ENCODE measurements at places on chromosomes 2 and 18.

- no peak for DNase-seq
Observed at GRCh38 chr2:228945710-228946109, 325.4 kb downstream of the PID1 start.

DNA sequence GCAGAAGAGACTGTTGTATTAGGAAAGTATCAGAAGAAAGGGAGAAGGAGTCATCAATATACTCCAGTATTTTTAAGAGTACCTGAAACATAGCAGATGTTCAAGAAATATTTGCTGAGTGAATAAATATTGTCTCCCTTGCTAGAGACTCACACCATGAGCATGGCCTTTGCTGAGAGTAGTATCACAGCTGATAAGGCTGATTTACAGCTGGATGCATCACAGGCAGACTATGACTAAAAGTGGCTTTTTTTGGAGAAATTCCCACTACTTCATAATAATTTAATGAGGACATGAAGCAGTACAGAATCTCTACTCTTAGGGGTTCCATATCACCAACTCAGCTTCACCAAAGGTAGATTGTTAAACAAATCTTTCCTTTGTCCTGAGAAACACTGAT lies 373.3 kb downstream of the RBM43 start:
- DNase-seq: no peak

DNA sequence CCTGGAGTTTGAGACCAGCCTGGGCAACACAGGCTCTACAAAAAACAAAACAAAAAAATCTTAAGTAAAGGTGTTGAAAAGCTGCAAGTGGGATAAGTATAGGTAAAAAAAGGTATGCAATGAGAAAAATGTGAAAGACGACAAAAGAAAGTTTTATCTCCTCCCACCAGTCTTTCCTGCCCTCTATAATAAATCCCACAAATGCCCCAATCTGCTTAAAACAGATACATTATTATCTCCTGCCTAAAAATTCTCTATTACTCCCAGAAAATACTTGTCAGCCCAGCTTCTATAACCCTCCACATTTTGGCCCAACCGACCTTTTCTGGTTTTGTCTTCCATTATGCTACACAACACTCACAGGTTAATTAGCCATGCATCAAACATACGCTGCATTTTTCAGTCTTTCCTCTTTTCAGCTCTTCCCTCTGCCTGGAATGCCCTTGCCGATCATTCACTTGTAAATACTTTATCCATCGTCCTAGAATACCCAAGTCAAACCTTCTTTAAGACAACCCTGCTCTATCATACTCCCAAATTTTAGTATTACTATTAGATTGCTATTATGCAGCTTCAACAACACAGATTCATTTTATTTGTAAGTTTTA lies 10.8 kb downstream of the ASXL2 start:
- no peak for DNase-seq

- DNase-seq: no peak
Observed at GRCh38 chr18:58865033-58865590, 435 bp downstream of the ZNF532 start.

GRCh38 chr2:11933854-11934253 lies 187.4 kb downstream of the LPIN1 start:
- DNase-seq: no peak

DNA sequence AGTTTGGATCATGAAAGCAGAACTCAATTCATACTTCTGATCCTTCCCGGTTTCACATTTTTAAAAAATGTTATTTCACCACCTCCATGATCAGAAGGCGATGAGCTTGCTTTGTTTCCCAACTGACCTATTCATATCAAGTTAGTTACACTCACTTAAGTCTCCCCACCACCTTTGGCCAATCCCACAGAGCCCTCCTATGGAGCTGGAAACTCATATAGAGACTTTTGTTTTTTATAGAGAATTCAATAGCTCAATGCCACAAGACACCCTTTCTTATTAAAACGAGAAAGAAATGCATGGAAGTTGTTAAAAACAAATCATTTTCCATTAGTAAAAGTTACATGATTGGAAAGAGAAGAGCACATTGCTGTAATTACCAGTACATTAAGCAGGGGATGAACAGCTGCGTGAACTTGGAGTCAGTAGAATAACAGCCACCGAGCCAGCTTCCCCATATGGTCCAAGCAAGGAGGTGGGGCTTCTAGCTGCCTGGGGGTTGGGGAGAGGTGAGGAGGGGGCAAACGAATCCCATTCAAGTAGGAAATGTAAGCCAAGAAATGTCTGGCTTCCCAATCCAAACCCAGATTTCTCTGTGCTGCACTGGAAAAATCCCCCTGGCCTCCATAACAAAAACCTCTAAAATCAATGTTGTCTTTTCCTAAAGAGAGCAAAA lies 614.5 kb downstream of the IRS1 start:
- DNase-seq: no peak

DNA sequence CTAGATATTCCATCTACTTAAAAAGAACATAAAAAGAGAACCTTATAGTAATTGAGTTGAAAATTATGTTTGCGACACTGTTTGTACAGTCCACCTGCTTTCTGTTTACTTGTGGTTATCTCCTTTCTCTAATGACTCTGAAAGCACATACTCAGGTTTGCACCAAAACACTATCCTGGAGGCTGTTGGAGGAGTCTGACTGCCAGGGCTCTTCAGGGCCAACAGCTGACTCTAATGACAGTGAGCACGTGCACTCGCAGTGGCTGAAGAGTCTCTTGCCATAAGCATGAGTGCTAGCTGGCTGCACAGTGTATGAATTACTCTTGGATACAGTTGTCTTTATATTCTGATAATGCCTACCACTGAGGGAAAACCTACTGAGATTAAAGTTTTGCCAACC lies 16.7 kb upstream of the GLS start:
- no peak for DNase-seq

- no peak for DNase-seq
Observed at GRCh38 chr18:36398419-36398818, 100.9 kb downstream of the FHOD3 start.

GRCh38 chr2:181073896-181074295 lies 93.5 kb downstream of the UBE2E3 start:
- no peak for DNase-seq

DNA sequence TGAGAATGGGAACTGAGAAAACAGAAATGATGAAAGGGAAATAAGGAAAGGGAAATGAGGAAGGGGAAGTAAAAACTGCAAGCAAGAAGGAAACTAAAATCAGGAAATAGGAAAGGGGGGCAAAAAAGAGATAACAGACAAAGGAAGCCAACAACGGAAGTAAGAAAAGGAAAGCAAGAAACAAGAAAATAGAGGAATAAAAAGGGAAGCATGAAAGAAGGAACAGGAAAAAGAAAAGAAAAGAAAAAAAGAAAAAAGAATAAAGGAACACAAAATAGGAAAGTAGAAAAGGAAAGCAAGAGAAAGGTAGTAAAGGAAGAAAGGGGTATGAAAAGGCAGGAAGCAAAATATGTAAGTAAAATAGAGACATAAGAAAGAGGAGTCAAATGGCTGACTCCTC lies 241.2 kb upstream of the NCKAP5 start:
- DNase-seq: no peak

DNA sequence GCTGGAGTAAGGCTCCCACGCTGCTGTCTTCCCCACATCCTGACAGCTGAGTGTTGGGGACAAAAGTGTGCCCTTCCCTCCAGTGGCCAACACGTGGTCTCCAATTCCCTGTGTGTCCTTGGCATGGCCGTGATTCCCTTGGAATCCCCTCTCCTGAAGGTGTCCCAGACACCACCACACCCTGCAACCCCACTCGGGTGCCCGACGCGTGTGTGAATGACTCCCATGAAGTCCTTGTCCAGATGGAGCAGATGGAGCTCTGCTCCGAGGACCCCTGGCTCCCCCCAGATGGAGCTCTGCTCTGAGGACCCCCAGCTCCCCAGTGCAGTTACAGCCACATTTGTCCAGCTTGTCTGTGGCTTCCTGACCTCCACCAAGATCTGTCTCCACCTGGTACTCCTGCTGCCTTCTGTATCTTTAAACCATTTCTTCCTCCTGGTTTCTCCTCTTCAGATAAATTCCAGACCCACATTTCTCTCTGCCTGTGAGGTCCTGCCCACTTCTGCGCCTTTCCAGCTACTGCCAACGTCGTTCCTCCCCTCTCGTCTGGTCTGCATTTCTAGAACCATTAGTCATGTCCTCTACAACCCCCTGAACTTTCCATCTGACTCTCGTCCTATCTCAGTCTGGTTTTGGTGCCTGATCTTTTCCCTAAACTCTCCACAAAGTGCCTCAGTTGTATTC lies 86.8 kb upstream of the PXDN start:
- DNase-seq: no peak

DNA sequence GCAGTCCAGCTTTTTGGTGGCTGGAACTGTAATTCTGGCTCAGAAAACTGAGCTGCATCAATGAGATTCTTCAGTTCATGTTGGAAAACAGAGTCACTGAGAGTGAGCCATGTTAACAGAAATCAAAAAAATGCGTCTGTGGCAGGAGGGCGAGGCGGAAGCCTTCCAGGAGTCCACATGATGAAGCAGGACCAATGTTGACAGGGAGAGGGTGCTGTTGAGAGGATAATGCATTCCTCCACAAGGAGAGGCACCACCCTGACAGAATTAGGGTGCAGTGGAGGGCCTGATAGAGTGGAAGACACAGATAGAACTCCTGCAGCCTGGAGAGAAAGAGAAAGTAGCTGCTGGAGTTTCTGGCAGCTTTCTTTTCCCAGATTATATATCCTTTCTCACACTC lies 111.5 kb downstream of the MGAT5 start:
- no peak for DNase-seq

DNA sequence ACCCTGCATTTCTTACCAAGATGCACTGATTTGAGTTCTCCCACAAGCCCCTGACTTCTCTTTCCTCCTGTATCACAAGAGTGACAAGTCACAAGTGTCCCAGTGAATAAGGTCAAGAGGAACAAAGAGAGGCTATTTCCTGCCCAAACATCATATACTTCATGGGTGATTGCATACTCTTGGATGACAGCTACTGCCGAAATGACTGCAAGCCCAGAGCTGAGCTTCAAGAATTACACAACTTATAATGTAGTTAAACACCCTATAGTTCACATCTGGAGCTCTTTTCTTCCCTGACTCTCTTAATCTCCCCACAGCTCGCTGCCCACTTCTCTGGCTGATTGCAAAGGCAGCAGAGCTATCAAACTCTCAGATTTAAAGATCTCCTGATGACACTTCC lies 289.7 kb upstream of the PARD3B start:
- DNase-seq: no peak

DNA sequence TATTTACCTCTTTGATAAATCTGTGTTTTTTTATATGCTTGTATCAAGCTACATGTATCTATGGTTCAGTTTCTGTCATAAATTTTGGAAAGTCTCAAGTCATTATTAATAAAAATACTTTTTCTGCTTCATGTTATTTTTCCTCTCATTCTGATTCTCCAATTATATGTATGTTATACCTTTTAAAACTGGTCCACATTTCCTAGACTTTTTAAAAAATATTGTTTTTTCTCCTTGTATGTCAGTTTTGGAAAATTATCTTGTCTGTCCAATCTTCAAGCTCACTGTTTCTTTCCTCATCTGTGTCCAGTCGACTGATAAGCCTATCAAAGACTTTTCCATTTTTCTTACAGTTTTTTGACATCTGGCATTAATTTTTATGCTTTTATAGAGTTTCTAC lies 253.4 kb downstream of the ASXL3 start:
- no peak for DNase-seq

DNA sequence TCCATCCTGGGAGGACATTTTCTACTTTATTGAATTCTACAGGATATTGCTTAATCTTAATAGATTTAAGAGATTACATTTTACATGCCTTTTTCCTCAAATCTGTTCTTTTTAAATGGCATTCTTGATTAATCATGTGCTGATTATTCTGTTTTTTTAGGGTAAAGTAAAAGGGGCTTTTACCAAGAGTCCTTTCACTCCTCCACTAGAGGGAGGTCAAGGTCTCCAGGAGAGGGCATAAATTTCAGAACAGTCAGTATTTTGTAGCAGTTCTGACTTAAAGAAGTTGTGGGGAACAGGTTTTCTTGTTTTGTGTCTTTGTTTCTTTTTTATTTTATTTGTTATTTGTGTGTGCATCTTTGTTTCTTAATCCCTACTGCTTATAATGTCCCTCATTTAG lies 25.4 kb downstream of the WDR75 start:
- no peak for DNase-seq

DNA sequence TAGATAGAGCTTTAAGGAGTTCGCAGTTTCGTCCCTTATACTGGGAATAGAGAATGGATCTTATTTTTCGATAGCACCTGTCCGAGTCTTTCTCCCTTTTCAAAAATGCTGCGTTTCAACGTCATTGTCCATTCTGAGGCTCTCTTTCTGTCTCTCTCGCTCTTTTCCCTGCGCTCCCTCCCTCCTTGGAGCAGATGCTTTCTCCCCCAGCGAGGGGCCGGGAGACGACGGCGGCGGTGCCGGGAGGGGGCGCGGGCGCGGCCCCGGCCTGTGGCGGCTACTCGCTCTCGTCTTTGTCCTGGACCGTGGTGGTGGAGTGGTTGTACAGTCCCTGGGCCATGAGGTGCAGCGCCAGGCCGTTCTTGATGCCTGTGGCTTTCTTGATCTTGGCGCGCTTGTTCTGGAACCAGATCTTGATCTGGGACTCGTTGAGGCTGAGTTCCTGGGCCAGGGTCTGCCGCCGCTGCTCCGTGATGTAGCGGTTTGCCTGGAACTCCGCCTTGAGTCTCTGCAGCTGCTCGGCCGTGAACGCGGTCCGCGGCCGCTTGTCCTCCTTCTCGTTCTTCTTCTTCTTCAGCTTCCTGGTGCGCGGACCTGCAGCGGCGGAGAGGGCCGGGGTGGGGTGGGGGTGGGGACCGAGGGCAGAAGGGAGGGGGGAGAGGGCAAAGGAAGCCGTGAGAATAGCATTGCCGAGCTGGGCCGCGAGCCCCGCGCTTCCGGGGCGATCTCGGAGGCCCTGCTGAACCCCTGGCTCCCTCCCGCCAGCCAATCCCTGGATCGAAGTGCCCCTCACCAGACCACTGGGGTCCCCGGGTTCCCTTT lies 4.6 kb downstream of the EN1 start:
- DNase-seq: no peak

- DNase-seq: no peak
Observed at GRCh38 chr2:204454672-204455380, 90.4 kb upstream of the PARD3B start.

Measured in right atrium auricular region (tissue), 2 donors.